ENCODE measurements at places on chromosomes 1 and 21. TPM values are rescaled to one million over a fixed set of nuclear protein-coding genes. Genes with fewer than 3 reads are reported as not detected.

CCDC30 gene
- total RNA-seq: 5.8 TPM

OR6N1 gene
- total RNA-seq: 0.16 TPM

ECM1 gene
- 8.0 TPM for total RNA-seq

C1orf185 gene
- not detected for total RNA-seq

TMIGD3 gene
- total RNA-seq: not detected

SPRR2F gene
- not detected for total RNA-seq

LCE4A gene
- not detected for total RNA-seq

TMPRSS3 gene
- total RNA-seq: not detected

GJB4 gene
- not detected for total RNA-seq

ZNF496 gene
- 60.7 TPM for total RNA-seq

FCGR3A gene
- not detected for total RNA-seq

PYHIN1 gene
- total RNA-seq: not detected

DNAH14 gene
- 33.9 TPM for total RNA-seq

PCP4L1 gene
- not detected for total RNA-seq

BSND gene
- not detected for total RNA-seq

VAV3 gene
- not detected for total RNA-seq

TSPEAR gene
- 0.08 TPM for total RNA-seq

LRRN2 gene
- not detected for total RNA-seq

TRIM63 gene
- total RNA-seq: 1.5 TPM

TNNI3K gene
- total RNA-seq: not detected

C1orf116 gene
- total RNA-seq: not detected

F3 gene
- total RNA-seq: 24.0 TPM

PDE9A gene
- total RNA-seq: not detected

CRYAA gene
- total RNA-seq: not detected

TBX19 gene
- total RNA-seq: not detected

CFHR2 gene
- total RNA-seq: not detected

FAM151A gene
- not detected for total RNA-seq

TSTD1 gene
- not detected for total RNA-seq
